ENCODE measurements at places on chromosomes 2 and 18. TPM values are rescaled to one million over a fixed set of nuclear protein-coding genes. Genes with fewer than 3 reads are reported as not detected.
A peak's percentile ranks its signal among the peaks of the same experiment; 100 is the strongest.

- DNase-seq: peak; percentile 98
These were observed 8.7 kb upstream of the RPRD1A start for GRCh38 chr18:36075862-36076587.

- DNase-seq: peak; percentile 65
These were observed 81.6 kb downstream of the HS6ST1 start for GRCh38 chr2:128237081-128237534.

GRCh38 chr2:180180511-180180910 is 173.4 kb upstream of the CWC22 start:
- no peak for DNase-seq

GRCh38 chr18:77960791-77961410 is 711.3 kb downstream of the GALR1 start:
- DNase-seq: no peak

- DNase-seq: no peak
These were observed 455.7 kb upstream of the TCF4 start for GRCh38 chr18:56043641-56044061.

GRCh38 chr2:45676088-45676487 is 24.6 kb downstream of the PRKCE start:
- no peak for DNase-seq

DNA sequence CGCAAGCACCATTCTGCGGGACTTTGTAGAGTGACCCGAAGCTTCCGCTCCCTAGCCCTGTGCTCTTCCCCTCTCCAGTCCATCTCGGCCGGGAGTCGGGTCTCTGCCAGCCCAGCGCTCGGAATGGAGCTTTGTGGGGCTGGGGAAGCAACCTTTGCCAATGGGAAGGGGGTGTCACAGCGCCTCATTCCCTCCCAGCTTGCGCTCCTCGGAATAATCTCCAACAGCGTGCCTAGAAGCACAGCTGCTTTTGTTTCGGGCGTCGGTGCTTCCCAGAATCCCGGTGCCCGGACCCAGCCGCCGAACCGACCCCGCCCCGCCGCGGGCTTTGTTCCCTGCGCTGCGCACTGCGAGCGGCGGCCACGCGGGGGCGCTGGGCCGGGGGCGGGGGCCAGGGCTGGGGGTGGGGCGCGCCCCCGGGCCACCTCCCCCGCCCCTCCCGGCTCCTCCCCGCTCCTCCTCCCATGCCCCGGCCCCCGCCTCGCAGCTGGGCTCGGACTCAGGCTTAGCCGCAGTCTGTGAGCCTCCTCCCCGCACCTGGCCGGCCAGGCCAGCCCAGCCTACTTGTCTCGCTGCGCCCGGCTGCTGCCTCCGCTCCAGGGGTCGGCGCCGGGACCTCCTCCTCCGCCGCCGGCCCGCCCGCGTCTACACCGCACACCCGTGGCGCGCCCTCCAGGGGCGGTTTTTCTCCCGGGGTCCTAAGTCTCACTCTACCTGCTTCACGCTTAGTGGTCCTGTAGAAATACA is 77.7 kb upstream of the SMAD2 start:
- DNase-seq: peak; percentile 30

DNA sequence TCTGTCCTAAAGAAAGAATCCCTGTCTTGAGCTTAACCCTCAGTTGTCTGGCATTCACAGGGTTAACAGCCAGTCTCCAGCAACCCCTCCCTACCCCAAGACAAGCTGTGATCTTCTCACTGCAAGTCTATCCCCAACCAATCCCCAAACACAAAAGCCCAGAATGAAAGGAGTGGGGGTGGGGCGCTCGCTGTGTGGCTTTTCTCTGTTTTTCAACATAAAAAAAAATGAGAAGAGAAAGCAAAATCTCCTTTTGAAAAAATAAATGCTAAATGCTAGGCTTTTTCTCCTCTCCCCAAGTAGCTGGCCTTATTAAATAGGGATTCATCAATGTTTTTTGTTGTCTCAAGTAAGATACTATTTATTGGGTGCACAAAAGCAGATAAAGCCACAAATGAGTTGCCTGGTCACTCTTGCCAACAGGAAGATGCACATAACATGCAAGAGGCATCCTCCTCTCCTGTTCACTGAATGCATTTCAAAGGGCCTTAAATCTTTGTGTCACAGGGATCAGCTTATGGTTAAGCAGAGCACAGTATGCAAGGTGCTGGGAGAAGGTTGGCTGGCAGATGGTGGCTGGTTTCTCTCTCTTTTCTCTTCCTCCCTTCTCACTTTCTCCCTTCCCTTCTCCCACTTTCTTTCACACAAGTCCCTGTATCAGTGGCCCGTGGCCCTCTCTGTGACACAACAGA is 225.6 kb downstream of the CMPK2 start:
- no peak for DNase-seq

DNA sequence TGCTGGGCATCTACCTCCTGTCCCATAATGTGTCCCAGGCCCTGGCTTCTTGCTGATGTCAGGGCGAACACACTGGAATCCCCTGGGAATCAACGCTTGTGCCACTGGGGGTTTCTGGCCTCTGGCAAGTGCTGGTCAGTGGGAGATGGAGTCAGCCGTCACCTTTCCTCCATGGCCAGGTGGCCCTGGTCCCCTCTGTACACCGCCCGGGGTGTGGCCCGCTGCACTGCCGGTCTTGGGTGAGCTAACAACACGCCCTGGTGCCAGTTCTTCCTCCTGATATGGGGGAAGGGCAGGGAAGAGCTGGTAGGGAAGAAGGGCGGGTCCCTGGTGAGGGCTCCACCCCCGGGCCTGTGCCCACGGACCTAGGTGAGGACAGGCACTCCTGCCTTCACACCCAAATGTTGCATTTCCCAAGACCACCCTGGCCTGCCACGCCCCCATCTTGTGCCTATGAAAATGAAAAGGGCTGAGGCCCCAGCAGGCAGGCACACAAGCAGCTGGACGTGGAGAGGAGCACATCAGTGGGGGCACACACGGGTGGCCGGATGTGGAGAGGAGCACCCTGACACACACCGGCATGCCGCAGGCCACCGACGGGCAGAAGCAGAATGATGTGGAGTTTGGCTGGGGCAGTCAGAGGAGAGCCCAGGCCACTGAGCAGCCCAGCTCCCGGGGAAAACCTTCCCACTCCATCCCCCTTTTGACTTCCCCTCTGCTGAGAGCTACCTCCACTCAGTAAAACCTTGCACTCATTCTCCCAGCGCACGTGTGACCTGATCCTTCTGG is 140.5 kb downstream of the ASB1 start:
- DNase-seq: no peak

DNA sequence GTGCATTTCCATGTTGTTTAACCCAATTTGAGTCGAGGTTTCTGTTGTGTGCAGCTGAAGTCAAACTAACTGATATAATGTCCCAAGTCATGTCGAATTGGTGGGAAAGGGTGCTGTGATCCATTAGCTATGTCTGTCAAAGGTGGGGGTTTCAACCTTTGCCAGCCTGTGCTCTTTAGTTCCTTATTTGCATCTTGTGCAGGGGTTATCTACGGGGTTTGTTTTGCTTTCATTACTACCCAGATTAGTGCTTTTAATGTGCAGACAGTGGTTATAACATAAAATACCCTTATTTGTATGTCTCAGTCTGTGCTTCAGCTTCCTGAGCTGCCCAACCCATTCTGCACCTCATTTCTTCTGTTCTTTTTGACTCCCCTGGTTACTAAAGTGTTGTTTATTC is 271.9 kb upstream of the CXCR4 start:
- DNase-seq: no peak

DNA sequence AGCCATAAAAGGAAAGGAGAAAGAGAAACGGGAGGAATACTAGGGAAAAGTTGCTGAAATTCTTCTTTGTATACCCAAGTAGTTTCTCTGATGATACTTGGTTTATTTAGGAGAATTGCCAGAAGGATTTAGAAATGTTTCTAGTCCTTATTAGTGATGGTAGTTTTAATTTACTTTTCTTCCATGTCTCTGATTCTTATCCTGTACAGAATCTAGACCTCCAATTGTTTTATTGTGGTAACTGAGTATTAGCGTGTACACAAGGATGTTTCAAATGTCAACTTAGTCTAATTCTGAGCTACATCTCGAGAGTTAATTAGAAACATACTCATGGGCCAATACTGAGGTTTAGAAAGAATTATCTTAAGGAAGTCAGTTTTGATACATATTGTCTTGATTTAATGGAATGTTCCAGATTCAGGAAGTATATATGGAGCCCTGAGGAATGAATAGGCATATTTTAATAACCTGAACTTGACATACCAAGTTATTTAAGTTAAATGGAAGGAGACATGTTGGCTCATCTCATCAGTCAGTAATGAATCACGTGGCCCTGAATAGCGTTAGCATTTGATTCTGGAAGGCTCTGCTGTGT is 219.6 kb downstream of the LTBP1 start:
- DNase-seq: peak; percentile 75

DNA sequence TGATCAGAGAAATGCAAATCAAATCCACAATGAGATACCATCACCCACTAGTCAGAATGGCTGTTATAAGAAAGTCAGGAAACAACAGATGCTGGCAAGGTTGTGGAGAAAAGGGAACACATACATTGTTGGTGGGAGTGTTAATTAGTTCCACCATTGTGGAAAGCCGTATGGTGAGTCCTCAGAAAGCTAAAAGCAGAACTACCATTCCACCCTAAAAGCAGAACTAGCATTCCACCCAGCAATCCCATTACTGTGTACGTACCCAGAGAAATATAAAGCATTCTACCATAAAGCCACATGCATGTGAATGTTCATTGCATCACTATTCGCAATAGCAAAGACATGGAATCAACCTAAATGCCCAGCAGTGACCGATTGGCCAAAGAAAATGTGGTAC is 60.7 kb downstream of the ANKRD62 start:
- no peak for DNase-seq

GRCh38 chr2:208983486-208983885 is 440.4 kb upstream of the MAP2 start:
- no peak for DNase-seq

DNA sequence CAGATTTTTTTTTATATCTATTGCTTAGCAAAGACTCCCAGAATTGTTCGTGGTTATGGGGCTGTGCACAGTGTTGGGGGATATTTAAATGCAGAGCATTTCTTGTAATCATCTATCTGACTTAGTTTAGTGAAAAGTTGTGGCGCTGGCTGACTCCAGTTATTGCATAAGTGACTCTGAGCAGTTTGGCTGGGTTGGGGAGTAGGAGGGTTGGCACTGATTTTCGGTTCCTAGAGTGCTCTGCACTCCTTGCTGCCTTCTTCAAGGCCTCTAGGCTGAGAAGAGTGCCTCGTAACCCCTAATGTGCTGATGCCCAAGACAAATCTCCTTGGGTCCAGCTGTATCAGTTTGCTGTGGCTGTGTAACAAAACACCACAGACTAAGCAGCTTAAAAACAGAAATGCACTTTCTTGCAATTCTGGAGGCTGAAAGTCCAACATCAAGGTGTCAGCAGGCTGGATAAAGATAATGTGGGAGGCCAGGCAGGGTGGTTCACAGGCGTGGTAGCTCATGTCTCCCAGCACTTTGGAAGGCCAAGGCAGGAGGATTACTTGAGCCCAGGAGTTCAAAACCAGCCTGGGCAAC is 6.5 kb upstream of the IMPA2 start:
- DNase-seq: no peak

- no peak for DNase-seq
These were observed 3.6 kb upstream of the SH2D6 start for GRCh38 chr2:85414761-85415553.

DNA sequence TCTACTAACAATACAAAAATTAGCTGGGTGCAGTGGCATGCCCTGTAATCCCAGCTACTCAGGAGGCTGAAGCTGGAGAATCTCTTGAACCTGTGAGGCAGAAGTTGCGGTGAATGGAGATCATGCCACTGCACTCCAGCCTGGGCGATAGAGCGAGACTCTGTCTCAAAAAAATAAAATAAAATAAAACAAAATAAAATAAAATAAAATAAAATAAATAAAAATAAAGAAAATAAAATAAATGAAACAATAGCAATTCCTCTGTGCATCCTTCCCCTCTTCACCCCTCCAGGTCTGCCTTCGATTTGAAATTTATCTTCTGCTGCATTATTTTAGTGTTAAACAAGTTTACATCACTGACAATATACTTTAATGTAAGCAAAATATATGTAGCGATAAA is 63.0 kb upstream of the UXS1 start:
- DNase-seq: no peak

- DNase-seq: peak; percentile 5
These were observed 9.4 kb upstream of the CRYBA2 start for GRCh38 chr2:219002395-219003266.

- no peak for DNase-seq
These were observed 1124.1 kb upstream of the CDH2 start for GRCh38 chr18:29301048-29301447.

GRCh38 chr2:236866542-236867340 is 218.9 kb upstream of the COPS8 start:
- no peak for DNase-seq

GRCh38 chr2:37720533-37721200 is 49.2 kb upstream of the CDC42EP3 start:
- no peak for DNase-seq

GRCh38 chr2:54572636-54573536 is 116.8 kb downstream of the SPTBN1 start:
- DNase-seq: peak; percentile 87

DNA sequence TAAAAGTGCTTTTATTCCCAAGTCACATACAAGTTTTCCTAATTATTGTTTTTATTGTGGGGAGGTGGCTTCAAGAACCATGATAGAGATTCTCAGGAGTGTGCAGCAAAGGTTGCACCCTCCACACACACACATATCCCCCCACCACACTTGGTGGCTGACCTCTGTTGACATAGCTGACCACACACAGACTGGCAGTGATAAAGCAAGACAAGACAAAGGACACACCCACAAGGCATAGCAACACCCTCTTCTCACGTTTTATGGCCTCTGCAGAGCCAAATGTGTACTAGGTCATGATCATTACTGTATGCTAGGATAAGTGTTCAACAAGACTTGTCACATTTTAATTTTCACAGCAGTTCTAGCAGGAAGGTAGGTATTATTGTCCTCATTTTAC is 143.0 kb upstream of the EPC2 start:
- no peak for DNase-seq

DNA sequence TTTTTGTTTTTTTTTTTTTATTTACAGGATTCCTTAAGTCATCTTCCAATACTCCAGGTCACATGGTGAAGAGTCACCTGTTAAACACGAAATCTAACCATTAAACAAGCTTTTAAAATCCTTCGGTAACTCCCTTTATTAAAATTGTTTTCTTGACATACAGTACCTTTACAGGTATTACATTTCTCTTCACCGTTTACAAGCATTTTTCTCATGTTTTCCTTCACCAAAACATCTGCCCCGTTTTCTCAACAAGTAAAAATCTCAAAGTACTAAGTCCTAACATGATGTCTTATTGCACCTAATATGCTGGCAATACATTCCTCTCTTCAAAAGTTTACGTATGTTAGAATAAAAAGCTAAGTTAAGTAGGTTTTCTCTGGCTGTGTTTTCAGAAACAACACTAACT is 1.1 kb downstream of the PUM2 start:
- DNase-seq: peak; percentile 26

Gene COL4A3
- total RNA-seq: under 0.01 TPM

Gene SLC4A3
- total RNA-seq: 5.6 TPM

Gene FER1L5
- total RNA-seq: 0.86 TPM

Gene TEKT4
- not detected for total RNA-seq

Gene PCBP1
- 45.3 TPM for total RNA-seq

Gene APOB
- under 0.01 TPM for total RNA-seq

Gene EMILIN1
- 160 TPM for total RNA-seq

Gene SOX11
- under 0.01 TPM for total RNA-seq

Gene MBP
- total RNA-seq: 3.9 TPM

Gene BMP10
- not detected for total RNA-seq

Gene CIB4
- total RNA-seq: not detected

Gene TBR1
- total RNA-seq: under 0.01 TPM

Gene CHRND
- not detected for total RNA-seq

Gene NT5C1B
- not detected for total RNA-seq

Gene DHRS9
- total RNA-seq: not detected
